ENCODE measurements at places on chromosomes 6 and 20. TPM values are rescaled to one million over a fixed set of nuclear protein-coding genes. Genes with fewer than 3 reads are reported as not detected.

Gene MUCL3
- total RNA-seq = under 0.01 TPM

Gene GPSM3
- 0.90 TPM for total RNA-seq

Gene BPI
- total RNA-seq = 1.4 TPM

Gene PLCG1
- 38.0 TPM for total RNA-seq

Gene TSBP1
- total RNA-seq = not detected

Gene PBOV1
- total RNA-seq = not detected

Gene AIF1
- total RNA-seq = not detected

Gene BHLHE23
- not detected for total RNA-seq

Gene SLC12A5
- total RNA-seq = not detected

Gene MAFB
- 42.8 TPM for total RNA-seq

Gene SRSF12
- total RNA-seq = 0.09 TPM

Gene APCDD1L
- total RNA-seq = 1.6 TPM

Measured in fibroblast of the aortic adventitia (primary cell).